ENCODE measurements at places on chromosomes 11 and 22. TPM values are rescaled to one million over a fixed set of nuclear protein-coding genes. Genes with fewer than 3 reads are reported as not detected.
A peak's percentile ranks its signal among the peaks of the same experiment; 100 is the strongest.

- DNase-seq, result no peak
Observed at GRCh38 chr11:15434529-15434928, 319.8 kb downstream of the INSC start.

- no peak for DNase-seq
Observed at GRCh38 chr22:26545385-26545784, 33.1 kb upstream of the TFIP11 start.

GRCh38 chr11:75140269-75141138 lies 10.4 kb upstream of the SLCO2B1 start:
- DNase-seq, result peak; percentile 92

GRCh38 chr11:70431611-70432010 lies 33.3 kb downstream of the CTTN start:
- no peak for DNase-seq

DNA sequence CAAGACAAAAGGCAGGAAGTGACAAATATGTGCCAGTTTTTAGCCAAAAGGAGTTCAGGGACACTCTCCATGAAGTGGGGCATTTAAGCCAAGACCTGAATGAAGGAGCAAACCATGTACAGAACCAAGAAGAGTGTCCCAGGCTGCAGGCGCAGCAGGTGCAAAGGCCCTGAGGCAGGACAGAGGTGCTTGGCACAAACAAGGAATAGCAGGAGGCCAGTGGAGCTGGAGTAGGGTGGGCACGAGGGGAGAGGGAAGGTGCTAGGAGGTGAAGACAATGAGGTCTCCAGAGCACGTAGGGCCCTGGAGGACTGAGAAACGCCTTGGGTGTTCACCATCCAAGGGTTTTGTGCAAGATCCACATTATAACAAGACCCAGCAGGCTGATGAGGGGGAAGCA lies 474.1 kb downstream of the MN1 start:
- no peak for DNase-seq

DNA sequence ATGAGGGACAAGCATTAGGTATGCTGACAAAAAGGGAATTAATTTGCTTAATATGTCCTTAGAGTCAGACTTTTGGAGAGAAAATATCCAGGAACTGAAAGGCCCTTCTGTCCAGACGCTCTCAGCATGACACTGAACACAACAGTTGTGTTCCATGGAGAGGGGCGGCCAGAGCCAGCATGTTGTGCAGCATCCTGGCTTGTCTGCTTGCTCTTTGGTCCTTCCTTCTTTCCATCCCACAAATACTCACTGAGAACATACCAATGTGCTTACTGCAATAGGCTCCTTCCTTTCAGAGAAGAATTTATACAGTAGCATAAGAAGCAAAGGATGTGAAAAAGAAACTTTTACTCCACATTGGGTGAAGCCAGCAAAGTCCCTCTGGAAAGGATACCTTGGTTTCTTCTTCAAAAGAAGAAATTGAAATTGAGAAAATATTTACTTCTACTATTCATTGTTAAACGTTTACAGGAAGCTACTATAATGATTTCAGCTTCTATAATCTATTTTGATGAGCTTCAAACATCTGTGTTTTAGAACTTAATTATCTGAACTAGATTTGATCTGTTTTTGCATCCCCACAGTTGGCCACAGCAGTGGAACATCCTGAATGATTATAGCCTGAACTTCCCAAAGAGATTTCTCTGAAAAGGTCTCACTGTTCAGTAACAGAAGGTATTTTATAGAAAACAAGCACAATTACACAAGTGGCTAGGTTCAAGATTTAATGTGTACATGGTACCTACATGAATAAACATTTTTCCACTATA lies 304.1 kb upstream of the PITPNB start:
- no peak for DNase-seq

DNA sequence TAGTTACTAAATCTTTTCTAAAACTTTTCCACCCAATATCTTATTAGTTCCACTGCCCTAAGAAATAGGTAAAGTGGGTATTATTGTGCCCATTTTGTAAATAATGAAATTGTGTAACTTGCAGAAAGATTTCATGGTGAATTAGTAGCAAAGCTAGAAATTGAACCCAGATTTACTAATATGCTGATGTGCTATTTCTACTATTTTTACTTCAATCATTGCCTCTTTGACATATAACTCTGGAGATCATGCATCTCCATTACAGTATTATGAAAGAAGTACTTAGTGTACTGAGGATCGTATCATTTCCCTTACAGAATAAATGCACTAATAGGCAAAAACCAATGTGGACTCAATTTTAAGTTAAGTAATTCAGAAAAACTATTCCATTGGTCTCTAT lies 119.0 kb downstream of the CSTPP1 start:
- no peak for DNase-seq

- DNase-seq, result no peak
Observed at GRCh38 chr11:14884667-14885273, 7.3 kb downstream of the CYP2R1 start.

DNA sequence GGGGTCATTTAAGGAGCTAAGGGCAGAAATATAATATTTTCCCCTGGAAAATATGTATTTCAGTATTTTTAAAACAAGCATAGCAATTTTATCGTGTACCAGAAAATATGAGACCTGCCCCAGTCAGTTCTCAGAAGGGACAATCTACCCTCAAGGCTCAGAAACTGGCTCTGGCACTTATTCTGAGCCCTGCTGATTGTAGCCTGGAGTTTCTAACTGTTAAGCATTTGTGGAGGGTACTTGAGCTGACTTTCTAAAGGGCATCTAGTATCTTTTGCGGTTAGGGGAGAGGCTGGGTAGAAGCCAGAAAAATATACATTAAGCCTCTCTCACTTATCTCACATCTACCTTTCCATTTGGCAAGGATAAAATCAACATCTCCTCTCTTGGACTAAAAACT lies 71.3 kb upstream of the FSHB start:
- DNase-seq, result no peak

GRCh38 chr22:21726650-21727049 lies 8.9 kb downstream of the YPEL1 start:
- DNase-seq, result peak; percentile 84

- no peak for DNase-seq
Observed at GRCh38 chr11:34167961-34168360, 62.5 kb downstream of the NAT10 start.

DNA sequence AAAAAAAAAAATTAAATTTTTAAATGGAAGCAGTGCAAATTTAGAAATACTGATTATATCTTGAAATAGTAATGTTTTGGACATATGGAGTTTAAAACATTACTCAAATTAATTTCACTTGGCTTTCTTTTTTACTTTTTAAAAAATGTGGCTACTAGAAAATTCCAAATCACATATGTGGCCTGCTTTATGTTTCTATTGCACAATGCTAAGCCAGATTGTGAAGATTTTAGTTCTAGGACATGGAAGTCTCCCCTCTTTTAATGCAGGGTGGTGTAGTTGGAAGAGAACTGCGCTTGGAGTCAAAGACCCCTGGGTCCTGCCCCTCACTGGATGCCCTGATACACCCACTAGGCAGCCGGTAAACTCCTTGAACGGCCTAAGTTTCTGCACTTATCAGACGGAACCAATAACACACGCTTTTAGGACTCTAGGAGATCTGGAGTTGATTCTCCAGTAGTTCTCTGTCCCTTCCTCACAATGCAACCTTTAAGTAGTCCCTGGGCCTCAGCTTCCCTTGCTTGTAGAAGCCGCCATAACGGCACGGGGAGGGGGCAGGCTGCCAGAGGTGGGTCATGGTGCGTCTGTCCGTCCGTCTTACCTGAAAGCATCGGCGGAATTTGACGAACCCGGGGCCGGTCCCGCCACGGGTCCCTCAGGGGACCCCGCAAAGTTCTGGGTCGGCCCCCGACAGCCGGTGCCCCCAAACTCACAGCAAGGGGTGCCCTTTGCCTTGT lies 505 bp downstream of the FAM227A start:
- peak; percentile 57 for DNase-seq

GRCh38 chr11:19168090-19168489 lies 33.7 kb downstream of the CSRP3 start:
- no peak for DNase-seq

DNA sequence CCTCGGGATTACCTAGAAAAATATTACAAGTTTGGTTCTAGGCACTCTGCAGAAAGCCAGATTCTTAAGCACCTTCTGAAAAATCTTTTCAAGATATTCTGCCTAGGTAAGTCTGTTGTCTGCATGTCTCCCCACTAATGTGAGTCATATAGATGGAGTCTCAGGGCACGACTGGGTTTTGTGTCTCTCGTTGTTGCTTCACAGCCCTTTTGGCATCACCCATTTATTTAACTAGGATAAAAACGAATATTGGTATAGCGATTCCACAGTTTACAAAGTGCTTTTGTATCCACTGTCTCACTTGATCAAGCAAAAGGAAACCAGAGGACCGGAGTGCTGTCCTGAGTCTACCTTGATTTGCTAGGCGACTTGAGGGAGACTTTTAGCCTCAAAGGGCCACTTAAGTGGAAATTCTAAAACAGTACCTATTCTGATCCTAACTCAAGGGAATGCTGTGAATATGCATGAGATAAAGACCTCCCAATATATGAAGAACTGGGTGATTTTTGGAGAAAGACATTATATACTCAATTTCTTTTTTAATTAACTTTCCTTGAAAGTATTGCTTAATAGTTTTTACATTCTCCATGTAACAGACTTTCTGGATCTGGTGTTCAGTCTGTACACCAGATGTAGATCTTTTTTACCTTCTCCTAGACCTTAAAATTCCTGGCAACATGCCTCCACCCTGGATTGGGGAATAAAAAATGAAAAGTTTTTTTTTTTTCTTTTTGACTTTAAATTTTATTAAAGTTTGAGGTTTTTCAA lies 590 bp downstream of the NNMT start:
- no peak for DNase-seq

DNA sequence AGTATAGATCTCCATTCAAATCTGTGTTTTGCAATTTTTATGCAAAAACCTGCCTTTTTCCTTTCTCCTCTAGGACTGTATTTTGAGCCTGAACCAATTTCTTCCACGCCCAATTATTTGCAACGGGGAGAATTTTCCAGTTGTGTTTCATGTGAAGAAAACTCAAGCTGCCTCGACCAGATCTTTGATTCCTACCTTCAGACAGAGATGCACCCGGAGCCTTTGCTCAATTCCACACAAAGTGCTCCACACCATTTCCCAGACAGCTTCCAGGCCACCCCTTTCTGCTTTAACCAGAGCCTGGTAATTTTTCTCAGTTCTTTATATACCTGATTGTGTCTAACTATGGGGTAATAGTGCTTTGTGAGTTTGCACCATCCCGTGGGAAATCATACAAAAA lies 8.0 kb downstream of the POU2AF3 start:
- DNase-seq, result no peak

DNA sequence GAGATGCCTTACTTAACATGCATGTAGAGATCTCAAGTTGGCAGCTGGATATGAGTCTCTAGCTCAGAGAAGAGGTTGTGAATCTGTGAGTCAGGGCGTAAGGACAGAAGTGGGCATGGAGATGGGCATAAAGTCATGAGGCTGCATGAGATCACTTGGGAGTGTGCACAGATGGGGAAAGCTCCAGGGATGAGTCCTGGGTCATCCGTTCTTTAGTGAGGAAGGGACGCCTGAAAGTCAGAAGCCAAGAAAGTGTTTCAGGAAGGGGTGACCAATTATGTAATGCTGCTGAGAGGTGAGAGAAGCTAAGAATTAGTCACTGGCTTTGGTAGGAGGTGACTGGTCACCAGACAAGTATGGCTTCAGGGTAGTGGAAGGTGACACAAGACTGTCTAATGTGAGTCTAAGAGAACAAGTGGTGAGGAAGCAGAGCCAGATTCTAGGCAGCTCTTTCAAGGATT lies 6.7 kb downstream of the ACP2 start:
- DNase-seq, result no peak

GRCh38 chr11:15770798-15771414 lies 585.4 kb downstream of the SOX6 start:
- peak; percentile 69 for DNase-seq

GRCh38 chr11:96390488-96390792 lies 627 bp downstream of the JRKL start:
- no peak for DNase-seq

DNA sequence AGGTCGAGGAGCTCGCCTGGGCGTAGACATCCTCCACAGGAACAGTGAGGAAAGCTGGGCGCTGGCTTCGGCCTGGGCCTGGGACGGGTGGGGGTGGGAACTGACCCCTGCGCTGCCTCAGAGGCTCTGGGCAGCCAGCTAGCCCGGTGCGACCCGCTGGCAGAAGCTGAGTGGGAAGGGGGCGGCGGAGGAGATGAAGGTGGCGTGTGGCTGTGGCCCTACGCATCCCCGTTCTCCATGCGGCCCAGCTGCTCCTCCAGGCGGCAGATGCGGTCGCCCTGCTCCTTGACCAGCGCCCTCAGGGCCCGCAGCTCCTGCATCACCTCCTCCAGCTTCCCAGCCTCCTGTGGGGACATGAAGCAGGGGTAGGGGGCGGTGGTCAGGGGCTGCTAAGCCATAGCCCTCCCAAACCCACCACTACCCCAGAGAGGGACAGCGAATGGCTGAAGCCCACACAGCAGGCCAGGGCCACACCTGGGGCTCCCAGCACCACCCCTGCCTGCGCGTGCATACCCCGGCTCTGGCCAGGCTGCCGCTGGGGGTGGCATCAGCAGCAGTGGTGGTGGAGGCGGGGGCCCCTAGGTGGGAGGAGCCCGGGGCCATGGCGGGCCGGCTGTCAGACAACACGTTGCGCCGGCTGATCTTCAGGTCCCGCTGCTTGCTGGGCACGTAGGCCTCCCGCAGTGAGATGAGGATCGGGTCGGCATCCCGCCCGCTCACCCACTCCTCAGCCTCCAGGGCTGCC lies 848 bp upstream of the PTPRCAP start:
- peak; percentile 95 for DNase-seq

GRCh38 chr11:1868636-1869291 lies 15.9 kb downstream of the LSP1 start:
- DNase-seq, result no peak

DNA sequence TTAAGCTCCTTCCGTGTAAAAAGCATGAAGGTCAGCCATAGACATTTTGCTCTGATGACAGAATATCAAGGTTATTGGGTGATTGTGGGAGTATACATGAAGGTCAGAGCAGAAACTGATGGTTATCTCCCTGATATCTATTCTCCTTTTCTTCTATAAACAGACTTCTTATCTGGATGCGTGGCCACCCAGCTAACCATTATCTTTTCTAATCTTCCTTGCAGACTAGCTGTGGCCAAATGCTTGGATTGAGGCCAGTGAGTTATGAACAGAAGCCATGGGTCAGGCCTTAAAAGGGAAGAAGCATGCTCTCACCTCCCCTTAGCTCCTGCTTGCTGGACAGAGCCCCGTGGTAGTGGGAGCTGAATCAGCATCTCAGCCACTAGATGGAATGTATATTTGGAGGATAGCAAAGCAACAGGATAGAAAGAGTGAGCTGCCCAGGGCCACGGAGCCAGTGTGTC lies 31.3 kb upstream of the LRRC55 start:
- no peak for DNase-seq

- DNase-seq, result no peak
Observed at GRCh38 chr11:12543596-12544415, 130.4 kb upstream of the TEAD1 start.

Gene TMEM134
- total RNA-seq, result 69.7 TPM

Gene MYBPC3
- total RNA-seq, result 0.67 TPM

Gene BTG4
- not detected for total RNA-seq

Gene UPK3A
- not detected for total RNA-seq

Gene OR6T1
- not detected for total RNA-seq

Data from Karpas-422 (cell line).